ENCODE measurements at places on chromosomes 4 and X.

- DNase-seq, result no peak
Observed at GRCh38 chrX:154540897-154541535, 5.6 kb downstream of the G6PD start.

DNA sequence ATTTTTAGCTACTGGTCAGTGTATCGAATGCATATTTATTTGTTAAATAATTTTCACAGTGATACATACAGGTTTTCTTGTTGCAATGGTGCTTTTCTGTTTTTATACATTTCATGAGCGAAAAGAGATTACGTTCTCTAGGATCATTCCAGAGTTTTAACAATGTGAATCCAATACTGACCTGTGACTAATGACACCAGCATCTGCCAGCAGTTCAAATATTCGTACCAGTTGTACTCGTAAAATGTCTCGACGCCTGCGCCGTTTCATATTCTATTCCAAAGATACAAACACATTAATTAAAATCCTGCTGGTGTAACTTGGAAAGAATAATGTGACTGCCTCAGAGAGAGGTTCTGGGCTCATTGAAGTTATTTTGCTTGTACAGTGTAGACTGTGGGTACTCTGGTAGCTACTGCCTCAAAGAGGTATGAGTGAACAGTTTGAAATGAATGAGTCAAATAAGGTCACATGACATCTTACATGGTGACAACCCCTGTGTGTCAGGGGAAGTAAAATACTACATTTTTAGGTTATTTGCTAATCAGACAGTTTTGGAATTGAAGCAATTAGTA, 80.7 kb downstream of the ZAR1 start:
- no peak for DNase-seq

DNA sequence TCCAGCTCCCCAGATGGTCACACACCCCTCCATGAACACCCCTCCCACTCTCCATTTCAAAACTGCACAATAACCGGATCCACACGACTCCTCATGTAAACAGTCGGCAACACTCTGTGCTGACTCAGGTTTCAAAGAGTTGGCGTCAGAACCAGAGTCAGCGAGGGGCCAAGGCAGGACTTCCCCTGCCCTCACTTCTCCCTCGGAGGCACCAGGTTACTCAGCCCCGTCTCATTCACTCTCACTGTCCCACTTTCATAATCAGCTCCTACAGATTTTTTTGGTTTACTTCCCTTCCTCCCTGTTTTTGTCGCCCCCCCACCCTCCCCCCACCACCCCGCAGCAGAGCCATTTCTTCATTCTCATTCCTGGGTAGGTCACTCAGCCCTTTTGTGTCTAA, 2.7 kb upstream of the TIMP1 start:
- DNase-seq, result no peak

DNA sequence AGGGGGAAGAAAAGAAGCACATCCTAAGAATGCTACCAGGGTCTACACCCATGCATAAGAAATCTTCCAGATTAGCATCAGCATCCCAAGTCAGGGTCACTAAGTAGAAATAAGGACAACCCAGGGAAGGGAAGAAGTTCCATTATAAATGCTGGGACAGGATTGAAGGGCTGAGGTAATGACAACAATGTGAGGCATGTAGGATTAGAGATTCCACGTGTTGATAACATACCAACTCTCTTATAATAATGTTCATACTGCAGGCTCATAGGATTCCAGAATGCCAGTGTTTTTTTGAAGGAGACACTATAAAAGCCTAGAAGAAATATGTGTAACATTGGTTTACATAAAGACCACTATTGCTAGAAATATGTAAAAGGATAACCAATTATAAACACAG, 201.2 kb downstream of the MID1IP1 start:
- DNase-seq, result no peak

DNA sequence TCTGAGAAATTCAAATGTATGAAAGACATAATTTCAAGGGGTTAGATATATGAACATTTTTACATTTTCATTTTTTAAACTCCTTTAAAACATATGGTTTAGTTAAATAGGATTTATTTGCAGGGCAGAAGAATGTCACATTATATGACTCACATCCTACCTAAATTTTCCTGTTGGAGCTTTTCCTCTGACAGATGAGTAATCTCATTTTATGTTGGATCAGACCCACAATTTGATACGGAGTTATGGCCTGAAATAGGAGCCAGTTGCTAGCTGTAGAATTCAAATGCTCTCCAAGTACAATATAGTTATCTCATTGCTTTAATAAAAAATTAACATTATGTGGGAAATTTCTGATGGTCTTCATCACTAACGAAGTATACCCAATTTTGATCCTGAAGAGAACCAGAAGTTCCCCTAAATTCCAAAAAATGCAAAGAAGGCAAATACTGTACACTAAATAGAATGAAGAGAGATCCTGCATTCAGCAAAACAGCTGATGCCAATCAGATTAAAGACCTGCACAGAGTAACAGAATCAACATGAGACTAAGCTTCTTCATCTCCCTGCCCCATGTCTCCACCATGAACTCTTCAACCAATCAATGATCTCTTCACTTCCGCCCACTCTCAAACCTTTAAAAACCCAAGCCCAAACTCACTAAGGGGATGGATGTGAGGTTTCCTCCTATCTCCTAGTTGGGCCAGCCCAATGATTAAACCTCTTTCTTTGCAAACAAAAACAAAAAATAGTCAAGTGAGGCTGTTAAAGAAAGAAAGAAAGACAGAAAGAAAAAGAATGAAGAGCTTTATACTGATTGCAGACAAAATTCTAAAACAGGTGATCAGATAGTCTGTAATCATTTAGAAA, 10.9 kb upstream of the EXOSC9 start:
- DNase-seq, result no peak

DNA sequence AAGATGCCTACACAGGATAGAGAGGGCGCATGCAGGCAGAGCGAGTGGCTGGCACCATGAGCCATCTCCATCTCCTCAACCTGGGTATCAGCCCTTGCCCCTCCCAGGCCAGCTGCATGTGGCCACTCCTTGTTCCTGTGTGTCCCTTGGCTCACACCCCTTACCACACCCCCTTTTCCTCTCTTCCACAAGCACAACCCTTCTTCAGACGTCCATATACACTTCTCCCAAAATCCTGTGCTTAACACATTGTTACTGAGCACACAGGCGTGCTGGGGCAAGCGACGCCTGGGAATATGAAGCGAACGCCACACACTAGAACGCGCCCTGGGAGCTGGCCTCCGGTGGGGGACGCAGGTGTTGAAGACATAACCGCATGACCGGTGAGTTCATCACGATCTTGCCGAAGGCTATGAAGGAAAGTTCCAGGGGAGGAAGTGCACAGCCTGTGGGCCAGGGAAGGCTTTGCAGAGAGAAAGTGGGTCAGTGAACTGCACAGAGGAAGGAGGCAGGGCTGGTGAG, 19.1 kb upstream of the KIAA0232 start:
- DNase-seq, result no peak

DNA sequence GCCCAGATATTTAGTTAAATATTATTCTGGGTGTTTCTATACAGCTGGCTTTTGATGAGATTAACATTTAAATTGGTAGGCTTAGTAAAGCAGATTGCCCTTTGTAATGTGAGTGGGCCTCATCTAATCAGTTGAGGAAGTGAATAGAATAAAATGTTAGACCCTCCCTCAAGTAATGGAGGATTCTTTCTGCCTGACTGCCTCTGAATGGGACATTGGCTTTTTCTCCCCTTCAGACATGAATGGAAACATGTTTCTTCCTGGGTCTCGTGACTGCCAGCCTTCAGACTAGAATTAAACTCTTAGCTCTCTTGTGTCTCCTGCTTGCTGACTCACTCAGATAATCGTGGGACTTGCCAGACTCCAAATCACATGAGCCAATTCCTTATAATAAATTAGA, 266.7 kb downstream of the INPP4B start:
- no peak for DNase-seq

DNA sequence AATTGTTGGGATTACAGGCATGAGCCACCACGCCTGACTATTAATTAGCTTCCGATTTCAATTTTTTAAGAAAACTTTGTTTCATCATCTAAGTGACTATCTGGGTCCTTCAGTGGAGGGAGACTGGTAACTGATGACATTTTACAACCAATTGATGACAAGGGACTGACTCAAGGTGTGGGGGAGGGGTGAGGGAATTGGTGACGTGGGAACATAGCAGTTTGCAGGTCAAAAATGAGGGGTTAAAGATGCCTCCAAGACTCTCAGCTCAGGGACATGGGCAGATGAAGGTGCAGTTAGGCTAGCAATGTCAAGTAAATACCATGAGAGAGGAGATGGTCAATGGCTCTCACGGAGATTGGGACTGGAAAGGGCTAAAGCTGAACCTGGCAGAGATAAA, 5.7 kb upstream of the FAM9C start:
- DNase-seq, result no peak

- DNase-seq, result no peak
Observed at GRCh38 chr4:112767386-112767785, 130.4 kb downstream of the LARP7 start.

DNA sequence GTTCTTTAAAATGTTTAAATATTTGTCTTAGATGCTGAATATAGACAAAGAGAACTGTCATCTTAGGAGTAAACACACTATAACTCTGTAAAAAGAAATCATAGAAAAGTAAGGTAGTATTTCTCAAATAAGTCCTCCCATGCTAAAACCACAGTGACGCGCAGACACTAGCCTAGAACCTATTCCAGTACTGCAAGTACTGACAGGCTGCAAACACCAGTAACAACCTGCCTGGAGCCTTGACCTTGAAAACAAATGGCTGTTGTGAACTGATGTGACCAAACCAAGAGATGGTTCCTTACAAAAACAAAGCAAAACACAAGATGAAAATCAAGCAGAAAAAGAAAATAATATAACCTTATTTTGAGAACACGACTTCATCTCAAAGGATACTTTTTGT, 8.5 kb downstream of the TIFA start:
- DNase-seq, result no peak

DNA sequence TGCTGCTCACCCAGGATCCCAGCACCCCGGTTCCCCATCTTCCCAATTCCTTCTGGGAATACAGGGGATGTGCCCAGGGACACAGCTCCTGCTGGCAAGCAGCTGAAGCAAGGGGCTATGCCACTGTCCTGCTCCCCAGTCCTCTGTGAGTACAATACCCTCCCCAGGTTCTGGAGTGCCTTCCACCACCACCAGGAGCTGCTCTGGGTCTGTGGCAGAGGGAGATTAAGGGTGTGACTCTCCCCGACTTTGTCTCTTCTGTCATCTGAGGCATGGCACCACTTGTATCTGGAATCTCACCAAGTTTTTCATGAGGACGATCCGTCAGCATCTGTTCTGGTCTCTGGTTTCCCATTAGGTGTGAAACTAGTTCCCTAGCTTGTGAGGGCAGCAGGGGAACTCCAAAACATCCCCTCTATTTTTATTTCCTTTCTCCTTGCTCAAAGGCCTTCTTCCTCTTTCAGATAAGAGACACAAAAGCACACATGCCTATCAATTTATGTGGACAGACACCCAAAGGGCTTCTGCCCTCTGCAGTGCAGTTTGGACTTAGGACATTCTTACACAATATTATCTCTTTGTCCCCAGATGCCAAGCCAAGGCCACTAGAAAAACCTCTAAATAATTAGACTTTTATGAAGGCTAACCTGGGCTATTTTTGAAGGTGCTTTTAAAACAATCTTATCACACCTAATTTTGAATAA, 26.8 kb downstream of the MGST2 start:
- no peak for DNase-seq

- DNase-seq, result no peak
Observed at GRCh38 chr4:157889788-157890187, 283.0 kb downstream of the GASK1B start.

DNA sequence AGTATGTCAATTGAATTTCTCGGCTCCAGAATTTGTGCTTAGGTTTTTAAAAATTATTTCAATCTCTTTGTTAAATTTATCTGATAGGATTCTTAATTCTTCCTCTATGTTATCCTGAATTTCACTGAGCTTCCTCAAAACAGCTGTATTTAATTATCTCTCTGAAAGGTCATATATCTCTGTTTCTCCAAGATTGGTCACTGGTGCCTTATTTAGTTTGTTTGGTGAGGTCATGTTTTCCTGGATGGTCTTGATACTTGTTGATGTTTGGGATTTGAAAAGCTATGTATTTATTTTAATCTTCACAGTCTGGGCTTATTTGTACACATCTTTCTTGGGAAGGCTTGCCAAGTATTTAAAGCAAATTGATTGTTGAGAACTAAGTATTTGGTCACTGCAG, 24.7 kb upstream of the HERC3 start:
- DNase-seq, result no peak

GRCh38 chr4:3730422-3731190, 35.6 kb upstream of the ADRA2C start:
- no peak for DNase-seq

- no peak for DNase-seq
Observed at GRCh38 chrX:41734530-41734929, 10.5 kb downstream of the GPR82 start.

DNA sequence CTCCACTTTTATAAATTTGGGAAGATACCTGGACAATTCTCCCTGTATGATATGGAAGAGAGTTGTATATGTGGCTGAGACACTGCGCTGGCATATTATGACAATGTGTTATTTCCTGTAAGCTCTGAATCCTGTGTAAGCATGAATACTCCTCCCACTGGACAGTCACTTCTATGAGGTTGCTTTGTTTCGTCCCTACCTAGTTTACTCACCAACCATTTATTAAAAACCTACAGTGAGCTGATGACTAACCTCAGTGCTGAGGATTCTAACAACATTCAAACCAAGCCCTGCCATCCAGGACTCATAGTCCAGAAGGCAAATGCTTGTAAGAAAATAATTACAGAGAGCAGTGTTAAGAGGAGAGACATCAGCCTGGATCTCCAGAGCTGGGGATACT, 1632.9 kb upstream of the TENM3 start:
- DNase-seq, result no peak

DNA sequence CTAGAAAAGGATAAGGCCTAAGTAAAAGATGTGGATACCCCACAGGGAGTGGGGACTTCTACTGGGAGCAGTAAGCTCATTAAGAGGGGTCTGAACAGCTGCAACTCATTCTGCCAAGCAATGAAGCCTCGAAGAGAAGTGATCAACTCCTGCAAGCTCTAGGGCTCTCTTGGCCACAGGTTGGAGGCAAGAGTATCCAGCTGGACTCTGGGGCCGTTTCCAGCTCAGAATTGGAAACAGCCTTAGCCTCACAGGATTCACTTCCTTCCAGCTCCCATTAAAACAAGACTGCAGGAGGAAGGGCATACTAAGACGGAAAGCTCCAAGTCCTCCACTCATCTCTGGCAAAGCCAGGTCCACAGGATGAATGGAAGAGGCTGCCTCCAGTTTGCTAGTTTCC, 126.3 kb downstream of the ATG4A start:
- DNase-seq, result no peak

DNA sequence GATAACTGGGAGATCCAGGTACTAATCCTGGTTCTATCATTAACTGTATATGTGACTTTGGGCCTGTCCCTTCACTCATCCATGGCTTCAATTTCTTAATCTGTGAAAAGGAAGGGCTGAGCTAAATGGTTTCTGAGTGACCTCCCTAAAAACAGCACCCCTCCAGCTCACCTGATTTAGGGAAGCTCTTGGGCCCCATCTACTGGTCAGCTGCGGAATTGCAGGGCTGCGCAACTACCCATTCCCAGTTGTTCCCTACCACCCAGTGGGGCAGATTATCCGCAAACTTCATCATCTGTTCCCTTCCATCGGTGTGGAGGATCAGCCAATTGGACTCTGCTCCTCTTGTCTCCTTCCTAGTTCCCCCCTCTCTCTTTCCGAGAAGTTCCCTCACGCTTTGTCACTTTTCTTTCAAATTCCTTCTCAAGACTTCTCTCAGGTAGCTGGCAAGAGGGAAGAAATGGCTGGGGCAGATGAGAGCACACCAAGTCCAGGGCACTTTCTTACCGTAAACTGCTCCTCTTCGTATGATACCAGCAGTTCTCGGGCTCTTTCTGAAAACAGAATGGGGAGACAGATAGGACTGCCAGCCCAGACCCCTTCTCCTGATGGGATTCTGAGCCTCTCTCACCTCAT, 5.8 kb downstream of the LAS1L start:
- DNase-seq, result peak; percentile 8

All from stimulated activated CD8-positive, alpha-beta memory T cell treated with anti-CD3 and anti-CD28 coated beads, Interleukin-7, amount 100 ng/mL, for 1 hour (primary cell).